Activated CD4-positive, alpha-beta T cell treated with anti-CD3 and anti-CD28 coated beads, Interleukin-2, amount 10 ng/mL, durations not matched to agents 24 days and 14 days (primary cell): ENCODE measurements at places on chromosomes 3 and 15.

DNA sequence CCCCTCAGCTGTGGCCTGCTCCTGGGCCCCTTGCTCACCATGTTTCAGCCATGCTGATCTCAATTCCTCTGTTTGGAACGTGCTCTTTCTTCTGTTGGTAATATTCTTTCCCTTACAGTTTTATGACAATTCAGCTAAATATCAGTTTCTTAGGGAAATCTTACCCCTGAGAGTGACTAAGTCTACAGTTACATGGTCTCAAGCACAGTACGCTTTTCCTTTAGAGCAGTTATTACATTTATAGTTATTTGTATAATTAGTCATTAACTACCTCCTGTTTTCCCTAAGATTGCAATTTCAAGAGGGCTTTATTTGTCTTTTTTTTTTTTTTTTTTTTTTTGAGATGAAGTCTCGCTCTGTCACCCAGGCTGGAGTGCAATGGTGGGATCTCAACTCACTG, 23.5 kb downstream of the C3orf62 start:
- no peak for DNase-seq

DNA sequence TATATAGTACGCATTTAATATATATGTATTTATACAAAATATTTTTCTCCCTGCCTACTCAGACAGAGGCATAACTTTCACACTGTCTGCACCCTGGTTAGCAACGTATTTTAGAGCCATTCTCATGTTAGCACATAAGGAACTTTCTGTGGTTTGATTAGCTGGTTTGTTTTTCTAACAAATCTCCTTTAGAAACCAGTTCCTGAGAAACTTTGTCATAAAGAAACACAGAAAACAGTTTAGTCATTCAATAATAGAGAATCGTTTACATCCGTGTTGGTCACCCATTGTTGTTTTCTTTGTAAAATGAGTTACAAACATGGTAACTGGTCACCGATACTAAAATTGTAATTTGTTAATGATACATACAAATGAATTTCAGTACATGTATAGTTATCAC, 5.9 kb upstream of the NGRN start:
- DNase-seq: no peak

GRCh38 chr3:48599077-48599501, 4.0 kb upstream of the COL7A1 start:
- DNase-seq: no peak

DNA sequence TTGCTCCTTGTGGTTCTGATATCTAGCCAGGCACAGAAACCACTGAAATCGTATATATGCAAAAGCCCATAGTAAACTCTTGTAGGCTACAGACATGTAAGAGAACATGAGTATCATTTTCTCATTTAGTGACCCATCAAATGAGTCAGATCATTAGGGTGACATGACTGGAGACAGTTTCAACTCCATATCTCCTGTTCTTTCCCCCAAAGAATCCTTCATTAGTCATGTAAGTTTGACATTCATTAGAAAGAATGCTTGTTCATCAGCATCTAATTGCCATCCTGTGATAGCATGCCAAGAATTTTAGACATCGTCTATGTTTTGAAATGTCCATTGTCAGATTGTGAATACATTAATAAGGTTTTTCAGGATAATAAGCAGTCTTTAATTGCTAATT, 264.9 kb upstream of the TPM1 start:
- no peak for DNase-seq
